Foreskin fibroblast (primary cell): ENCODE measurements at places on chromosomes 5 and 9.

DNA sequence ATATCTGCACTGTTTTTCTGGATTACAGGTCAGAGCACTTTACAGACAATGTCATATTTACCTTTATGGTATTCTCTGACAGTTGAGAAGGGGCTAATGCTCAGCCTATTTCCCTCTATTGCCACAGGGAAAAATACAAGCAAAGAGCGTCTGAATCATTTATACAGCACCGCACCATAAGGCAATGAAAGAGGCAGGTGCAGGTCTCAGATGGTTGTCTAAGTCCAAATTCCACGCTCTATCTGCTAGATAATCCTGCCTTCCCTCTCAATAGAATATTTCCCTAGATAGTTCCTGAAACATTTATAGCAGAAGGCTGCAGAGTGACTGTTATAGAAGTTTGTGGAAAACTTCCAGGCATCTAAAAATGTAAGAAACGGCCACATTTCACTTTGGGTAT lies 446.1 kb upstream of the CDH6 start:
- DNase-seq, result no peak

- no peak for DNase-seq
Measured at GRCh38 chr5:43367453-43367852, 44.7 kb downstream of the CCL28 start.

- no peak for DNase-seq
Measured at GRCh38 chr9:92359394-92359995, 33.7 kb downstream of the CENPP start.

GRCh38 chr5:17241635-17242034 lies 24.2 kb downstream of the BASP1 start:
- no peak for DNase-seq

- DNase-seq, result no peak
Measured at GRCh38 chr5:139764886-139765408, 30.7 kb upstream of the PSD2 start.

- DNase-seq, result no peak
Measured at GRCh38 chr5:168110870-168111832, 180.3 kb upstream of the WWC1 start.

GRCh38 chr5:67983251-67984110 lies 232.1 kb upstream of the PIK3R1 start:
- DNase-seq, result peak; percentile 86

DNA sequence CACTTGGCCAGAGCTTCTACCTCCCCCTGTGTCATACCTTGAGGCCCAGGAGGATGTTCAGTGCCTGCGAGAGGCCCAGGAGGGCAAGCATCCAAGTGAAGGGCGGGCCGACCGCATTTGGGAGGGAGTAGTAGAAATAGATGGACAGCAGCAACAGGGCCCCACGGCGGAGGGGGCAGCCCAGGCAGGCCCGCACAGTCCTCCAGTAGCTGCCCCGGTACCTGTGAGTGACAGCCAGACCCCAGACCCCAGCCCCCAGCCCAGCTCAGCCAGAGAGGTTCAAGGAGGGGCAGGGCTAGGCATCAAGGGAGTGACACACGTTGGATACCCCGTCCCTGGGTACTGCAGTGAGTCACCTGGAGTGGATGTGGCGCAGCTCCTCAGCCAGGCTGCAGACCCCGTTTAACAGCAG lies 1.4 kb downstream of the STING1 start:
- no peak for DNase-seq

- peak; percentile 45 for DNase-seq
Measured at GRCh38 chr5:138000102-138000723, 32.7 kb downstream of the FAM13B start.

- DNase-seq, result no peak
Measured at GRCh38 chr5:176350416-176350815, 11.1 kb downstream of the KIAA1191 start.

GRCh38 chr9:33466565-33467495 lies 6.9 kb downstream of the NOL6 start:
- DNase-seq, result peak; percentile 69

- no peak for DNase-seq
Measured at GRCh38 chr5:99398976-99399375, 470.2 kb upstream of the CHD1 start.

- no peak for DNase-seq
Measured at GRCh38 chr9:25733336-25733982, 55.2 kb upstream of the TUSC1 start.

GRCh38 chr5:124343451-124343867 lies 403.0 kb downstream of the ZNF608 start:
- DNase-seq, result peak; percentile 93
